T-cell (primary cell): ENCODE measurements at places on chromosomes 3 and 15.

- no peak for DNase-seq
Measured at GRCh38 chr3:8760506-8760905, 8.9 kb downstream of the OXTR start.

DNA sequence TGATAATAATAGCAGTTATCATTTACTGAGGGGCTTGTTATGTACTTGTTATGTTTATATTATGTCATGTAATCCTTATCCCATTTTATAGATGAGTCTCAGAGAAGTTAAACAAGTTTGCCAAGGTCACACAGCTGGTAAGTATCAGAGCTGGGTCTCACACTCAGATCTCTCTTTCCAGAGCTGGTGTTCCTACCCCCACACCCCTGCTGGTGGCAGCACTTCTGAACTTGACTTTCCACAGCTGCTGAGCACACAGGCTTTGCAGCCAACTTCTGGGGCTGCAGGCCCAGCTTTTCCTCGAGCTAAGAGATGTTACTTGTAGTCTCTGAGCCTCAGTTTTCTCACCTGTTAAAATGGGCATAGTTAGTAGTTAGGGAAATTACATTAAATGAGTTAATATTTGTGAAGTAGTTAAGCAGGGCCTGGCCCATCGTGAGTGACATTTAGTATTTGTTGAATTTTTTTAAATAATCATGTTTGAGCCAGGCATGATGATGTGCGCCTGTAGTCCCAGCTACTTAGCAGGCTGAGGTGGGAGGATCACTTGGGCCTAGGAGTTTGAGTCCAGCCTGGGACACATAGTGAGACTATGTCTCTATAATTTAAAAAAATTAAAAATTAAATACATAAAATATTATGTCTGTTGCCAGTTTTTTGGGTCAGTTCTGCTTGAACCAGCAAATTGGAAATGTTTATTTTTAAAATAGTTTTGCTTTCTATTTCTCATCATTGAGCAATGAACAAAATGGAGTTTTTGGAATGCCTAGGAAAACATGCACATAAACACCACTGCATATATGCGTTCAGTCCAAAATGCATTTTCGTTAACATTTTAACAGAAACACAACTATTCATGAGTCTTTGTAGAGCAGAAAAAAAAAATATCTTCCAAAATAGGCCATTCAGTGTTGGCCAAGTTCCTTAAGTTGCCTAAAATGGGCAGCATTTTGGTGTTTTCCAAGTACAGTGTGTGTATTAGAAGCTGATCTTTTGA is 87.3 kb downstream of the SMAD6 start:
- no peak for DNase-seq

GRCh38 chr3:188286087-188286513 is 132.1 kb downstream of the LPP start:
- DNase-seq, result no peak

DNA sequence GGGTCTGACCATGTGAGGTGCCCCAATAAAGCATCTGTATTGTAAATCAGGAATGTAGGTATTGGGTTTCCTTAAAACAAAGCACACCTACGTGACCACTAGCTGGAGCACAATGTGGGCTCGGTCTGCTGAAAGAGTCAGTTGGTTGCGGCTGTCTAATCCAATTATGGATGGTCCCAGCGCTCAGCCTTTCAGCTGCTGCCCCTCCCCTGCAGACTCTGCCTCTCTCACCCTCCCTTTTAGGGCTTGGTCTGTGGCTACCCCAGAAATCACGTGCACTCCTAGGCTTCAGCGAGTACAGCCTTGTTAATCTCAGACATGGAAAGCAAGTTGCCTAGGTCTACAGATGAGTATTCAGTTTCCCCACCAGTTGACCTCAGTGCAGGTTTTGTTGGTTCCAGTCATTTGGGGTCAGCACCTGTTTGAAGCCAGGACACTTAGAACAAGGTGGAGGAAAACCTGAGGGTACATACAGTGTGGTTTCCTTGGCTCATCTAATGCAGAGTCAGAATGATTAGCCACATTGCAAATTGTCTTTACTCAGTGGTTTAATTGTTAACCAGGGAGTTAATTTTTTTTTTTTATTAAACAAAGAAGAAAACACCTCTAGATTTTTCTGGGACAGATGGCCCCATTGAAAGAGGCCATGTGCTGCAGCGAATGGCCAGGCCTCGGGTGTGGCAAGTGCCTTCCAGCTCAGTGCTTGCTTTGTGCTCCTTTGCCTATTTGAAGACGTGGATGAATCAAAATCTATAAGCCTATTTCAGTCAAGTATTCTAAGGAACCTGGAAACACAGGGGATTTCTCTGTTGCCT is 137.7 kb downstream of the IGF1R start:
- DNase-seq, result no peak

DNA sequence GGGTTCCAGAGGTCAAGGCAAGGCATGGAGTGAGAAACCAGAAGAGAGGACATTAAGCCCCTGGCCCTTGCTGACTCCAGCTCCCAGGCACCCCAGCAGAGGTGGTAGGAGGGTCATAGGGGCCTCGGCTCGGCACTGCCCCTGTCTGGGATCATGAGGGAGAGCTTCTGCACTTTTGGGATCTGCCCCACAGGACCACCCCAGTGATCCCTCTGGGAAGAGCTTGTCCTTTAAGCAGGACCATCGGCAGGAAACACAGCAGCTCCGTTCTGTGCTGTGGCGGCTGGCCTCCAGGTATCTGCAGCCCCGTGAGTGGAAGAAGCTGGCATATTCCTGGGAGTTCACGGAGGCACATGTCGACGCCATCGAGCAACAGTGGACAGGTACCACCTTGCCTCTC is 35.5 kb downstream of the ANKDD1A start:
- DNase-seq, result no peak

DNA sequence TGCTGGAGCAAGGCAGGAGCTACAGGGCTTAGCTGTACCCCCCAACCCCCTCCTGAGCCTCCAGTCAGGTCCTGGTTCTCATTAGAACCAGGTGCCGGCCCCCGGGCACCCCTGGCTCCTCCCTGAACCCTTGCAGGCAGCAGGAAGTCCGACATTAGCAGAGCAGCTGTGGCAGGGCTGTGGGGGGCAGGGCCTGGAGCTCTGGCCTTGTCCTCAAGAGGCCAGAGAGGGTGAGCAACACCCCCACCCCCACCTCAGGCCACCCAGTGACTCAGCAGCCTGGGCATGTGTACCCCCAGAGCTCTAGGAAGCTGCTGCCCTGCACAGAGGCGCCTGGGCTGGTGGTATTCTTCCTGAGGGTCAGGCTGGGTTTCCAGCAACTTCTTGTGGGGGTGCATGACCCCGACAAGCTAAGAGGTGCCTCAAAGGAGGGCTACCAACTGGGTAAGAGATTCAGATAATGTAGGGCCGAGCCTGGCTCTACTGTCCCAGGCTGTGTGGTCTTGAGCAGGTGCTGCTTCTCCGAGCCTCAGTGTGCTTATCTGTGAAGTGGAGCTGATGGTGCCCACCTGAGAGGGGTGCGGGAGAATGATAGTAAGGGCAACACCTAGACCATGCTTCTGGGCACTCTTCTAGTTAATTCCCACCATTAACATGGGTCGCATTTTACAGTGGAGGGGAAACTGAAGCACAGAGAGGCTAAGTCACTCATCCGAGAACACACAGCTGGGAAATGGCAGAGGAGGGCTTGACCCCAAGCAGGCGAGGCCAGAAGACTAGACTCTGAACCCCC is 16.0 kb downstream of the H1-8 start:
- no peak for DNase-seq

- DNase-seq, result no peak
Measured at GRCh38 chr3:197942956-197943556, 6.9 kb upstream of the RPL35A start.

DNA sequence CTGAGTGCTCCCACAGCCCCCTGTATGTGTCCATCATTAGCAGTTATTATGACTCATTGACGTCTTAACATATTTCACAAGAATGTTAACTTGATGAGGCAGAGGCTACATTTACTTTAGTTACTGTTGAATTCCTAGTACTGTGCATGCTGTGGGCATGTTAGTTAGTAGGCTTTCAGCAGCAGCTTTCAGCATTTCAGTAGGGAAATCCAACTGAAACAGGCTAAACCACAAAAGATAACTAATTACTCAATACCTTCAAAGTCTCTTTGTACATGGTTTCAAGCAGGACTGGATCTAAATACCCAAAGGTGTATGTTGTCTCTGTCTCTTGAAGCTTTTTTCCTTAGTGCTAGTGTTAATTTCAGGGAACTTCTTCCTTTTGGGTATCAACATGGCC is 229.9 kb upstream of the SUCLG2 start:
- no peak for DNase-seq

DNA sequence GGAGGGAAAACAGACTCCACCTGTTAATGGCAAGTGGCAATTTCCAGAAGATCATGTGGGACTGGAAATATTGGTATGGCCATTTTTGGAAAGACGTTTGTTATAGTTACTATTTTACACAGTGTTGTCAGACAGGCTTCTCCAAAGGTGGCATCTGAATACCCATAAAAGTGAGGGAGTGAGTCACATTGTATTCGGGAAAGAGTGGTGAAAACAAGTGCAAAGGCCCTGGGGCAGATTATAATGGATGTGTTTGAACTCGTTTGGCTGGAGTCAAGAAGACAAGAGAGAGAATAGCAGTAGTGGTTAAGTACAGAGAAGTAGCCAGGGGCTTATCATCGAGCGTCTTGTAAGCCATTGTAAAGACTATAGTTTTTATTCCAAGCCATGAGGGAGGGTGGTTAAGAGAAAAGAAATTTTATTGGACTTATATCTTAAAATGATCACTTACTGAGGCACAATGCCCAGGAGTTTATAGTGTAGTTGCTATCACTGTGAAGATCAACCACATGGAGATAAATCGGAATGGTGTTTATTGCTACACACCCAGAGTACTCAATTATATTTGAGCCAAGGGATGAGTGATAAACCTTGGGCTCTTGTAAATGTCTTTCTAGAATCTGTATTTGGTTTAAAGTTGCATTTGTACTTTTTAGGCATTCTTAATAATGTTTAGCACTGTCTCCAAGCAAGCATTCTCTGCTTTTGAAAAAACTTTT is 212.8 kb upstream of the KBTBD8 start:
- no peak for DNase-seq

- DNase-seq, result peak; percentile 17
Measured at GRCh38 chr3:42263354-42264346, 2.3 kb downstream of the CCK start.

GRCh38 chr3:143360244-143360643 is 240.7 kb downstream of the CHST2 start:
- no peak for DNase-seq

- no peak for DNase-seq
Measured at GRCh38 chr3:183303690-183304089, 50.6 kb downstream of the B3GNT5 start.

DNA sequence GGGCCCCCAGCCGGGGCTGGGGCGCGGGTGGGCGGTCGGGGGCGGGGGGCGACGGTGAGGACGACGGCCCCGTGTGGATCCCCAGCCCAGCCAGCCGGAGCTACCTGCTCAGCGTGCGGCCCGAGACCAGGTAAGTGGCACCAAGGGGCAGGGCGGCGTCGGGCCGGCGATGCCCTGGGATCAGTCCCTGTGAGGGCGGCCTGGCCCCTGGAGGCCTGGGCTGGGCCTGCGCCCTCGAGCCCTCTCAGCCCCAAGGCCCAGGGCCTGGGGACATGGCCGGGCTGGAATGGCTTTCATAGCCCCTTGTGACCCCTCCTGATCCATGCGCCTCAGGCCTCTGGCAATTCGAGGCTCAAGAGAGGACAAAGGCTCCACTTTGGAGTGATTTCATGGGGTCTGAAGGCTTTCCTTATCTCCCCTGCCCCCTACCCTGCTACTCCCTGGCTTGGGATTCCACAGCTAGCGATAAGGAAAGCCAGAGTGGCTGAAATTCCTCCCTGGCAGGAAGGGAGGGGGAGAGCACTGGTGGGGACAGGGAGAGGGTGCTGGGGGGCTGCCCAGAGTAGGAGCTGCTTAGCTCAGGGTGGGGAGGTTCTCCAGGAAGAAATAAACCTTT is 418 bp downstream of the ALPK3 start:
- no peak for DNase-seq

GRCh38 chr3:111784001-111784400 is 75.1 kb upstream of the PHLDB2 start:
- no peak for DNase-seq

DNA sequence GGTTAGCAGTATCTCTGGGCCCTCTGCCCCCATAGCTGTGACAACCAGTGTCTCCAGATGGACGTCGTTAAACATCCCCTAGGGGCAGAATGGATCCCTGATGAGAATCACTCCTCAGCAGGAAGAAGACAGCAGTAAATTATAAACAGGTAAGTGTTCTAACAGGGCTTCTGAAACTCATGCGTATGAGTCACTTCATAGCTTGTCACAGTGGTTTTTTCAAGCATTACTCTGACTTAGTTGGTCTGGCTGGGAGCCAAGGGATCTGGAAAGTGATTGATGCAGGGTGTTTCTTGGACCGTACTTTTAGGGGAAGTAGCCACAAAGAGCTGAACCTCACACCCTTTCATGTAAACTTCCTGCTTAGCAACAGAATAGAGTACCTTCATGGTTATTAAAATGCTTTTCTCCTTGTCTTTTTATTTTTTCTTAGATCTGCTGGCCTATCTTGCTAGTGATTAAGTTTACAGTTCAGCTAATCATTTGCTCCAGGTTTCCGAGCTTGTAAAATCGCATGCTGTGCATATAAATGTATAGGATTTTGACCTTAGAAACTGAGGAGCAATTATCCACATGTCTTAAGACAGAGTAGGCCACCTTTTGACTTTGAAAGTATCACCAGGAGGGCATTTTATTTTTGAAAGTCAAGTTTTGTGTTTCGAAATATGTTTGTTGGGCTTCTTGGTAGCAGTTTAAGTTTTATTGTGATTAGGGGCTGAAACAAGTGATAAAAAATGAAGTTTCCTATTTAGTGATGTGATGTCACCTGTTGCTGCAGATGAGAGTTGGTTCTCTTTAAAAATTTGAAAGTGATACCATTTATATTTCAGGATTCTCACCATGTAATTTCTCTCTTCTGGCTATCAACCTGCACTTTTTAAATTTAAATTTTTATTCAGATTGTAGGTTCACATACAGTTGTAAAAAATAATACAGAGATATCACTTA is 333.9 kb downstream of the PTPRG start:
- peak; percentile 21 for DNase-seq

GRCh38 chr3:104669083-104669482 is 697.6 kb upstream of the ALCAM start:
- no peak for DNase-seq

DNA sequence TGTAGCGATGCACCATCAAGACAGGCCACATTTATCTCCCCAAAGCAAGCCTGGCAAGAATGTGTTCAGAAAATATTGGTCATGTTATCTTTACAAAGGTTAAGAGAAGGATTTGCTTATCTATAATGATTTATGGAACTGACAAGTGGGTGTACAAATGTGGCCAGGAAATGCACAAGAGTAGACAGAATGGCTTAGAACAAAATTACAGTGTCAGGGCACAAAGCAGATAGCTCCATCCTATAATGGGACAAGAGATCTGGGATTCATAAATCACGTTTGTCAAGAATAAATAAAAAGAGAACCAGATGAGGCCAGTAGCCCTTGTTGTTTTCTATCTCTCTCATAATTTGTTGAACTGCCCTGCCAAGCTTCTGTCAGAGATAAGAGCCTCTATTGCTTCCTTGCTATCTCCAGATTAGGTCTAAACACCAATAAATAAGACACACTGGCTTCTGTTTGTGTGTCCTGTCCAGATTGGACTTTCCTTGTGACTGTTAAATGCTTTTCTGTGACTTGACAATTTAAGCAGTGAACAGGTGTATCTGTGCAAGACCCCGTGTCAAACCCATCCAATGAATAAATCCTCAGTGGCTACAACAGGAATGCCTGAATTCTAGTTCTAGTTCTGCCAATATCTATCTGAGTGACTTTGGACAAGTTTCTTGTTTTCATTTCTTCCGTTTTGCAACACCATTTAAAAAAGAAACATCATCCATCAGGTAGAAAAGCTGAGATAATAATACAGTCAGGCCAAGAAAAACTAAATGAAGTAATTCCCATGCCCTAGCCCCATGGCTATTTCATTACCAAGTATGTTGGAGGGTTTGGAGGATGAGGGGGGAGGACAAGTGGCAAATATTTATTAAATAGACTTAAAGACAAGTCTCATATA is 157.2 kb downstream of the DCLK3 start:
- no peak for DNase-seq
